Stimulated activated CD8-positive, alpha-beta memory T cell treated with anti-CD3 and anti-CD28 coated beads, Interleukin-7, amount 100 ng/mL, for 24 hours (primary cell): ENCODE measurements at places on chromosomes 3 and 15.

DNA sequence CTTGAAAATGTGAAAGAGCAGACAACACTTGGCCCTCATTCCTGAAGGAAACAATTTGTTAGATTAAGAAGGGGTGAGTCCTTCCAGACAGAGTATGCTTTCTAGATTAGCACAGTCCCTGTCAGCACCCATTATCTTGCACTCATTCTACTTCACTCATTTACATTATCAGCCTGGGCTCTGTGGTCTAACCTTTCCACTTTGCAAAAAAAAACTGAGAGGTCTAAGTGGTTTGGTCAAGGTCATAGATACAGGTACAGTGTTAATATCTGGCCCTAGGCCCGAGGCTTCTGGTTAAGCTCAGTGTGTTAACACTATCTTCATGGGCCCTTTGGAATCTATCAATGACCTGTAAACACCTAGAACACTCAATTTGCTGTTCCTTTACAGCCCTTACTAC lies 123.4 kb upstream of the LRRN1 start:
- DNase-seq: no peak

GRCh38 chr15:41735046-41735445 lies 39.2 kb upstream of the MAPKBP1 start:
- no peak for DNase-seq

GRCh38 chr15:59059076-59059597 lies 45.8 kb upstream of the CCNB2 start:
- no peak for DNase-seq

DNA sequence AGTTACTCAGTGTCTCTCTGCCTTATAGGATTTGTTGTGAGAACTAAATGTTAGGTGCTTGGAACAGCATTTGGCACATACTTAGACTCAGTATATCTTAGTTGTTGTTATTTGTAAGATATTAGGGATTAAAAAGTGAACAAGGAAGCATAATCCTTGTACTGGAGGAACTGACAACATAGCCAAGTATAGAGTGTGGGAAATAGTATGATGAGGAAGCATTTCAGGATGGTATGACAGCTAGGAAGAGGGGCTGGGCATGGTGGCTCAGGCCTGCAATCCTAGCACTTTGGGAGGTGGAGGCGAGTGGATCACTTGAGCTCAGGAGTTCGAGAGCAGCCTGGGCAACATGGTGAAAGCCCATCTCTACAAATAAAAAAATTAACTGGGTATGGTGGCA lies 16.6 kb upstream of the GCNT3 start:
- no peak for DNase-seq

DNA sequence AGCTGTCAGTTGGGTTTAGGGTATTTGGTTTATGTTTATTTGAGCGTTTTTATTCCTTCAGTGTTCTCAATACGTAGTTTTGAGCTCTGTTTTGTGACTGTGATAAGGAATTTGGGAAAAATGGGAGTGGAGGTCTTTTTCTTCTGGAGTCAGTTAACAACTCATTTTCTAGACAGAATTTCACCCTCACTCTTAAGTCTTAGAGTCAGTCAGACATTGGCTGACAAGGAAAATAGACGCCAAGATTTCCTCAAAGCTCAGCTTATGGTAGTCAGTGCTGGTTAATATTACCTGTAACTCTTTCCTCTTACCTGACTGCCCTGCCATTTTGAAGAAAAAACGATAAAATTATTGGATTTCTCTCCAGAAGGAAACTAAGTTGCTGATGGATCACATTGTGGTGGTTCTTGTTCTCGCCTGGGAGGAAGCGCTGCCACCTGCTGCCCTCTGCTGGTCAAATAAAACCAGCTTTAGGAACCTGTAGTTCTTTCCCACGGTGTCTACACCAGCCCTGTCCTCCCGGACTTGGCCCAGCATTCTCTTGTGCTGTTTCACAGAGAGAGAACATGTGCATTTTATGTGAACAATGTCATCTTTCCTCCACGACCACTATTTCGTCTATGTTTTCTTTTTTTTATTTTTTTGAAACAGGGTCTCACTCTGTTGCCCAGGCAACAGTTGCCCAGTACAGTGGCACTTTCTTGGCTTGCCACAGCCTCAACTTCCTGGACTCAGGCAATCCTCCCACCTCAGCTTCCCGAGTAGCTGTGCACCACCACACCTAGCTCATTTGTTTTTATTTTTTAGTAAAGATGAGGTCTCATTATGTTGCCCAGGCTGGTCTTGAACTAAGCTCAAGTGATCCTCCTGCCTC lies 41.4 kb upstream of the UMPS start:
- DNase-seq: peak; percentile 46

DNA sequence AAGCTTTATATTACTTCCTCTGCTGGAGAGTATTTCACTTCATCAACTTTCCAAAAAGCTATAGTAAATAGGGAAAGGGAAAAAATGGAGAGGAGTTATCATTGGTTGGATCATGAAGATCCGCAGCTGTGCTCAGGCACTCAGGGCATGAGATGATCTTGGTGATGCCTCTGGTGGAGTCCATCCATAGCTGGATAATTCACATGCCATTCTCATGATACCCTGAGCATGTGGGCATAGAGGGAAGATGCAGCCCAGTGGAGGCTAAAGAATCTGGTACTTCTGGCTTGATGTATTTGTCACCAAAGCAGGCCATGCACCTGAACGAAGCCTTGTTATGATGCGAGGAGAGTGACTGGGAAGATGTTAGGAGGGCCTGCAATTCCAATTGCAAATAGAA lies 150.2 kb downstream of the CHST2 start:
- no peak for DNase-seq

DNA sequence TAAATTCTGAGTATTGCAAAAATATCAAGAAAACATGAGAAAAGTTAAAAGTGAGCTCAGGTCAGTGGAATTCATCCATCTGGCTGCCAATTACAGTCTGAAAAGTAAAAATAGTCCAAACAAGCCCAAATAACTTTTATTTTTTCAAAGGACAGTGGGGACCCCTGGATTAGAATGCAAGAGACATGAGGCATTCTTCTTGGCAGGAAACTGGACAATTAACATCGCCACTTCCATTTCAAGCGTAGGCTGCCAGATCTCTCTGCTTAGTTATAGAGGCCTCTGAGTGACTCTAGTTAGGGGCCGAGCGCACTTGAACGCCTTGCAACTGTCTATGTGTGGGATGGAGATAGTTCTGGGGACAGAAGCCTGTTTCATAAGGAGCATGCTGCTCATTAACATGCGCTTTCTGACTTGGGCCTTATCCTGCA lies 189.1 kb downstream of the GHSR start:
- DNase-seq: no peak

- no peak for DNase-seq
These were observed 42.2 kb upstream of the PRR23E start for GRCh38 chr3:127150513-127151250.

- no peak for DNase-seq
These were observed 110.8 kb downstream of the TIGIT start for GRCh38 chr3:114404590-114404989.

- no peak for DNase-seq
These were observed 725 bp downstream of the CHL1 start for GRCh38 chr3:197149-197827.

DNA sequence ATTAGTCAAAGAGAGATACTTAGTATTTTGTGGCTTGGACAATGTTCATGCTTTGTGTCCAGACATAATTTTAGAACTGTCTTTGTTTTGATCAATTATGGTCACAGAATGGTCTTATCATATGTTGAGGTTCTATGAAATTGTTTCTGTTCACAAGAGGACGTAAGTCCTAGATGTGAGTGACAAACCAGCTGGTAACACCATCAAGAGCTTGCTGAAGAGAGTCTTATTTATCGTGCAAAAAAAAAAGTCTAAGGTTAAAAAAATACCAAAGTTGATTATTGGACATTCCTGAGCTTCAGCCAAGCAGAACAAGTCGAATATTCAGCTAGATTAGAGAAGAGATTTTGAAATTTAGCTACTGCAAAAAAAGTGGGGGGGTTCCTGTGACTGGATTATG lies 495.9 kb upstream of the NAALADL2 start:
- DNase-seq: no peak

DNA sequence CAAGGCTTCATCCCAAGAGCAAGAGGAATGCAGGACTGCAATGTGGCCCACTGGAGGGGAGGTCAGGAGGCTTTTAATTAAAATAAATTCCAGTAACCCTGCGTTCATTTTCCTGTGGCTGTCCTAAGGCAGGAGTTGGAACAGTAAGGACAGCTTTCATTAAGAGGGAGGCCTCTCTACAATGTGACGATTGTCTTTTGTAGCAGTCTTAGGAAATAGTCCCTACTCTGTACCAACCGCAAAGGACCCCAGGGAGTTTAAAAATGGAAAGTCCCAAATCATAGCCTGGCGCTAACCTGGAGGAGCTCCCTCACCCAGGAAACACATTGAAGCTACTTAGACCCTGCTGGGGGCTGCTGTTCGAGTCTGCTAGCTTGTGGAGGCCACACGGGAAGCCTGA lies 62.8 kb downstream of the SYNM start:
- no peak for DNase-seq

DNA sequence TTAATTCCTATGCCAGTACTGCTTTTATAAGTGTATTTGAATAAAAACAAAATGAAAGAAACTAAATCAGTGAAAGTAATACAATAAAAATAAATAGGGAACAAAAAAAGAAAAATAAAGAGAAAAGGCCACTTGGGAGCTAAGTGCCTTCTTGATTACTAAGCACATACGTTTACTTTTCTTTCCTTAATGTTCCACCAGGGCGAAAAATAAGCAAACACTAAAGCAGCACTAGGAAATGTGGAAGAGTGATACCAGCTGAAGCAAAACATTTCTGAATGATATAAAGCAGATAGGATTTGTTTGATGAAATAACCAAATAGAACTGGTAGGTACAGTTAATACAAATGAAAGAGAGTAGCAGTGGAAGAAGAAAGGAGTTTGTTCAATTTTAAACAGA lies 132.8 kb upstream of the ZPLD1 start:
- DNase-seq: no peak

DNA sequence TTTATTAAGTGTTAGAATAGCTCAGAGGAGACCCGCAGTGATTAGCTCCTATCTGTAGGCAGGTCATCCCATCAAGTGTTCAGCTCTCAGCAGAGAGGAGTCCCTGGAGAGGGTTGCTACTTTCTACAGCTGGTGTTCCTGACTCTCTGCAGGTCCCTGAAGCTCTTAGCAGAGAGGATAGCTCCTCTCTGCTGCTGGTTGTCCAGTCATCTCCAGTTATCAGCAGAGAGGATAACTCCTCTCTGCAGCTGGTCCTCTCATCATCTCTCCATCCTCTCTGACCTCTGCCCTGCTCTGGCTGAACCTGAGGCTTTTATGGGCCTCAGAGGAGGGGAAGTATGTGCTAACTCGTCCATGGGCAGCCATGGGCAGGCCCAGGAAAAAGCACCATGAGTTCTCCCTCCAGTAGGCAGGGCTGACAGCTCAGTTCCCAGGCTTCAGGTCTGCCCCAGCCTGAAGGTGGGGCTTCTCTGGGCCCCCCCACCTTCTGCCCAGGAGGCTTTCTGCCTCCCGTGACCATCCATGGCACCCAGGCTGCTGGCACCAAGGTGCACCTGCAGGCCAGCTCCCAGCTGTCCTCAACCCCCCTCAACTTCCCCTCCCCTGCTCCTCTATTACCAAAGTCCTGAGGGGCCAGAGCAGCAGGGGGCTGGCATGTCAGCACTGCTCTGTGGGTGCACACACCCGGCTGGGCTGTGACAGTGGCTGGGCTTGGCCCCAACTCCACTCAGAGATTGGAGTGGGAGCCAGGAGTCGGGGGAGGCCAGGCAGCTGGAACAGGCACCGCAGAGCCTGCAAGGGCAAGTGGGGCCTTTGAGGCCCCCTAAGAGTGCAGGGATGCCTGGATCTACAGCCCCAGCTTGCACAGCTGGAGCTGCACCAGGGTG lies 98.9 kb upstream of the FRMD4B start:
- DNase-seq: no peak

DNA sequence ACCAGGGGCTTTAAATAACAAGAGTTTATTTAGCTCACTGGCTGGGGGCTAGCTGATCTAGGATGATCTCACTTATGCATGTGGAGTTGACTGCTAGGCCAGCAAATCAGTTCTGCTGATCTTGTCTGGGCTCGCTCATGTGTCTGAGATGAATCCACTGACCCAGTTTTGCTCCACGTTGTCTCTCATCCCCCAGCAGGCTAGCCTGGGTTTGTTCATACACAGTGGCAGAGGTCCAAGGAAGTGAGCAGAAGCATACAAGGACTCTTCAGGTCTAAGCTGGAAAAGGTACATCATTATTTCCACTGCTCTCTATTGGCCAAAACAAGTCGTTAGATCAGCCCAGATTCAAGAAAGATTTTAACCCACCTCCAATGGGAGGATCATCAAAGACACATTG lies 238.0 kb downstream of the PLCL2 start:
- DNase-seq: no peak

- no peak for DNase-seq
These were observed 29.0 kb downstream of the ACSBG1 start for GRCh38 chr15:78205337-78205736.

DNA sequence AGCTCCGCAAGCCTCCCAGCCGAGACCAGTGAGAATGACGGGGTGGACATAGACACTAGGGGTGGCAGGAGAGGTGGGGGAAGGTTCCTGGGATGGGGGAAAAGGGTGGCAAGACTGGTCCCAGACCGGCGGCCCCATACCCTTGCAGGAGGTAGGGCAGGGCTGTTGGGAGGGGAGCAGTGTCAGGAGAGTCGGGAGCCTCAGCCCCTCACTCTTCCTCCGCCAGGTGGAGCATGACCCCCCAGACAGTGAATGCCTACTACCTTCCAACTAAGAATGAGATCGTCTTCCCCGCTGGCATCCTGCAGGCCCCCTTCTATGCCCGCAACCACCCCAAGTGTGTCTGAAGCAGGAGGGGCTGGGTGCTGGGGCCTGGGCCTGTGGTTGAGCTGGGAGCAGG lies 8.7 kb upstream of the PSMD2 start:
- DNase-seq: no peak

DNA sequence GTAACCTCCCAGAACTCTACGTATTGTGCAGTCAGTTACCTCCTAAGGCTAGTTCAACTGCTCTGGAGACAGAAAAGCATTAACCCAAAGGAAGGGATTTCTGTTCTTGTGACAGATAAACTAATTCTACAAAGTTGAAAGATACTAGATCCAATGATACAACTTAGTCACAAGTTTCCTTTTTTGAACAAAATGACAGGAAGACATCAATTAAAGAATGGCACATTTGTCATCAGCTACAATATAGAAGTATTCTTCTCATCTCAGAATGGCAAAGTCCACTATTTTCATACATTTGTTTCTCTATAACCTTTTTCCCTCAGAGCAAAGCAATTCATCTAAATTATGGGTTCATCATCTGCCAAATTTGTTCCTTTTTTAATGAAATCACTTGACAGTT lies 43.7 kb downstream of the ISL2 start:
- no peak for DNase-seq
